Activated naive CD8-positive, alpha-beta T cell treated with anti-CD3 and anti-CD28 coated beads for 36 hours (primary cell): ENCODE measurements at places on chromosomes 16 and 17. TPM values are rescaled to one million over a fixed set of nuclear protein-coding genes. Genes with fewer than 3 reads are reported as not detected.
A peak's percentile ranks its signal among the peaks of the same experiment; 100 is the strongest.

Gene ADAD2
- 0.66 TPM for total RNA-seq

DNA sequence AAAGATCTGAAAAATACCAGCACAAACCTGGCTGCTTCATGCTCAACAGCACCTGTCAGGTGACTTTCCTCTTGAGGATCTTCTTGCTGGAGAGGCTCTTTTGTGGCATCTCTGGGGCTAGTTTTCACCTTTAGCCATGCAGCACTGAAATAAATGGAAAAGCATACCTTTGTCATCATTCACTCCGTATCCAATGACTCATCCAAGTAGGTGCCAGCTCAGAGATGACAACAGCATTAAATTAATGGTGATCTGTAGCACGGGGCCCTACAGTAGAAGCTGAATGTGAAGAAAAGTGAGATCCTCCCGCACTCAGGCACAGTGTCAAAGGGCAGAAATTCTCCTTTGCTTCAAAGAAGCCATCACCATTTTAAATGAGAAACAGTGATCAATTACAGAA, 32.2 kb downstream of the KIAA0753 start:
- peaks cover under 1% of the 10 kb centered on the region for H3K4me1 ChIP-seq
- H3K4me3 ChIP-seq: no peak overlapping the region
- DNase-seq: no peak
- H3K27ac ChIP-seq: no peak overlapping the region
- H3K27me3 ChIP-seq: no peaks in the 10 kb centered on the region

- peak overlapping the region; percentile 94 for H3K4me3 ChIP-seq
- peak; percentile 86 for DNase-seq
- peaks cover 44% of the 10 kb centered on the region for H3K4me1 ChIP-seq
- H3K27ac ChIP-seq: peak overlapping the region; percentile 100
Observed at GRCh38 chr17:77451245-77451893, 310.6 kb downstream of the SEC14L1 start.

GRCh38 chr17:17033466-17033865, 8.8 kb upstream of the MPRIP start:
- DNase-seq: no peak
- no peaks in the 10 kb centered on the region for H3K36me3 ChIP-seq
- H3K4me3 ChIP-seq: no peak overlapping the region
- no peaks in the 10 kb centered on the region for H3K27me3 ChIP-seq
- no peak overlapping the region for H3K27ac ChIP-seq

Gene KRT20
- total RNA-seq: not detected
